ENCODE measurements at places on chromosomes 5 and 9. TPM values are rescaled to one million over a fixed set of nuclear protein-coding genes. Genes with fewer than 3 reads are reported as not detected.

Gene PLCXD3
- total RNA-seq = 2.6 TPM

Gene ENHO
- total RNA-seq = 0.61 TPM

- no peak for DNase-seq
- H3K4me1 ChIP-seq = peaks cover 14% of the 10 kb centered on the region
- no peak overlapping the region for H3K4me3 ChIP-seq
- H3K36me3 ChIP-seq = peaks cover 60% of the 10 kb centered on the region
Observed at GRCh38 chr5:131392466-131393095, 128.7 kb downstream of the CDC42SE2 start.

Gene TAF1L
- not detected for total RNA-seq

- no peaks in the 10 kb centered on the region for H3K36me3 ChIP-seq
- no peak overlapping the region for H3K4me3 ChIP-seq
- H3K4me1 ChIP-seq = no peaks in the 10 kb centered on the region
- DNase-seq = no peak
- no peak overlapping the region for H3K27ac ChIP-seq
Observed at GRCh38 chr5:90843443-90843842, 284.8 kb downstream of the ADGRV1 start.

- no peaks in the 10 kb centered on the region for H3K36me3 ChIP-seq
- no peaks in the 10 kb centered on the region for H3K27me3 ChIP-seq
- H3K4me1 ChIP-seq = no peaks in the 10 kb centered on the region
Observed at GRCh38 chr5:92560698-92561401, 1020.2 kb downstream of the NR2F1-AS1 start.

Gene NEURL1B
- total RNA-seq = 25.0 TPM

Gene CCDC192
- not detected for total RNA-seq

GRCh38 chr9:3676766-3677165 lies 151.0 kb upstream of the RFX3 start:
- H3K27ac ChIP-seq = no peak overlapping the region
- H3K4me3 ChIP-seq = no peak overlapping the region
- no peaks in the 10 kb centered on the region for H3K27me3 ChIP-seq

GRCh38 chr5:103475629-103476240 lies 86.9 kb downstream of the NUDT12 start:
- H3K4me3 ChIP-seq = no peak overlapping the region
- DNase-seq = no peak
- H3K36me3 ChIP-seq = no peaks in the 10 kb centered on the region
- no peaks in the 10 kb centered on the region for H3K27me3 ChIP-seq
- no peak overlapping the region for H3K27ac ChIP-seq

GRCh38 chr5:157214861-157215513 lies 34.3 kb downstream of the ITK start:
- H3K27ac ChIP-seq = no peak overlapping the region
- H3K27me3 ChIP-seq = no peaks in the 10 kb centered on the region
- no peaks in the 10 kb centered on the region for H3K4me1 ChIP-seq
- H3K36me3 ChIP-seq = no peaks in the 10 kb centered on the region
- H3K4me3 ChIP-seq = no peak overlapping the region

Gene SLC25A48
- total RNA-seq = not detected

Gene CLIC3
- 80.7 TPM for total RNA-seq

DNA sequence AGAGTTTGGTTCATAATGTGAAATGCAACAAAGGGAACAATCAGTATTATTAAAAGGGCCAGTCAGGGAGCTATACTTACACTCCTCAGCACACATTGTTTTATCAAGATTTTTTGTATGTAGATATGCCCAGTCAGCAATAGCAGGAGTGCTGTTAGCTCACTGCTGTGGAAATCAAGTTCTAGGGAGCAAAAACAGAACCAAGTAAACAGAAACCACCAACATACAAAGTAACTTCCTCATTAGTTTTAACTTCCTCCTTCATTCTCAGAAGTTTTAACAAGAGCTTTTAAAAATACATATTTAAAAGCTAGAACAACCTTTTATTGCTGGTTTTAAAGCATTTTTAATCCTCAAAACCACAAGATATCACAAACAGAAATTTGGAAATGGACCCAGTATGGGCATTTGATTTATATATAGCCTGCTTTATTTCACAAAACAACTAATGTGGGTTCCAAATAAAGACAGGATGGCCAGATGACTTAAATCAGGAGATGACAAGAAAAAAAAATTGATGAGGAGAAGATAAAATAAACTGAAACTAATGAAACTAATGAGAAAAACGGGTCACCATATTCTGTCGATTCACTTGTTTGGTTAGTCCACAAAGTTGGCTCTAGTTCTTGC lies 178.5 kb downstream of the ADAMTS12 start:
- H3K4me1 ChIP-seq = no peaks in the 10 kb centered on the region
- peak overlapping the region; percentile 11 for H3K27ac ChIP-seq
- DNase-seq = no peak
- H3K27me3 ChIP-seq = no peaks in the 10 kb centered on the region
- no peaks in the 10 kb centered on the region for H3K36me3 ChIP-seq

- H3K27me3 ChIP-seq = no peaks in the 10 kb centered on the region
- no peak overlapping the region for H3K27ac ChIP-seq
- no peak overlapping the region for H3K4me3 ChIP-seq
Observed at GRCh38 chr5:147216552-147217154, 18.2 kb upstream of the STK32A start.

GRCh38 chr5:45225571-45226031 lies 416.9 kb downstream of the MRPS30 start:
- H3K4me1 ChIP-seq = no peaks in the 10 kb centered on the region
- no peak overlapping the region for H3K27ac ChIP-seq
- H3K36me3 ChIP-seq = no peaks in the 10 kb centered on the region
- H3K27me3 ChIP-seq = no peaks in the 10 kb centered on the region

DNA sequence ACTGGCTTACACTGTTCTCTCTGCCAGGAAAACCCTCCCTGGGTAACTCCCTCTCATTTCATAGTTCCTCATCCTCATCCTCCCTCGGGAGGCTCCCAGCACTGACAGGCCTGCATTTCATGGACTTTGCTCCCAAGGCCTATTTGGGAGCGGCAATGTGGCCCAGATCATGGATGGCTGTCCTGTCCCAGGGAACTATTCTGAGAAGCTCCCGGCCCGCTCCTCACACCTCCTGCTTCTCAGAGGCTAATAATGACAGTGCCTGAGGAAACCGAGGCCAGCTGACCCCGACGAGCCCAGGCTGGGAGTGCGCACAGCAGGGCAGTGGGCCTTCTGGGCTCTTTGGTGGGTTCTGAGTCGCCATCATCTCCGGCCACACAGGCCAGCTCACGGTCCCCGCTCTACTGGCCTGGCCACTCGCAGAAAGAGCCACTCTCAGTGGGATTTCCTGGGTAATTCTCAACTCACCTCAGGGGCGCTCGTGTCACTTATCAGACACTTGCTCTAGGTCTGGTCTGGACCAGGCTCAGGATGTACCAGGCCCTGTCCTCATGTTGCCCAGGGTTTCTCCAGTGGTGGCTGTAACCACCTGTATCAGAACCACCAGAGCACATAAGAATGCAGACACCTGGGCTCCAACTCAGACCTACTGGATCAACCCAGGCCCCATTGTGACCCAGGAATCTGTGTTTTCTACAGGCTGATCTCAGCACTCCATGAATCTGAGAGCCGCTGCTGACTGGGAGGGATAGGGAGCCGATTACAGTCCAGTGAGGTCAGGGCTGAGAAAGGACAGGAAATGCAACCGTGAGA lies 2.0 kb upstream of the DOLPP1 start:
- DNase-seq = no peak
- H3K27ac ChIP-seq = no peak overlapping the region
- H3K4me1 ChIP-seq = peaks cover 19% of the 10 kb centered on the region
- no peaks in the 10 kb centered on the region for H3K27me3 ChIP-seq
- no peak overlapping the region for H3K4me3 ChIP-seq

Gene C9
- total RNA-seq = not detected

DNA sequence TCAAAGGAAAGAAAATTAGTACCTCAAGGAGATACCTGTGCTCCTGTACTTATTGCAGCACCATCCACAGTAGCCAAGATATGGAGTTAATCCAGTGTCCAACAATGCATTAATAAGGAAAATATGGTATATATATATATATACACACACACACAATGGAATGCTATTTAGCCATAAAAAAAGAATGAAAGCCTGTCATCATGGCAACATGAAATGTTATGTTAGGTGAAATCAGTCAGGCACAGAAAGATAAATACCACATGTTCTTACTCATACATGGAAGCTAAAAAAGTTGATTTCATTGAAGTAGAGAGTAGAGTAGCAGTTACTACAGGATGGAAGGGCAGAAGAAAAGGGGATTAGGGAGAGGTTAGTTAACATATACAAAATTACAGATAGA lies 601.5 kb downstream of the ANXA1 start:
- H3K4me1 ChIP-seq = no peaks in the 10 kb centered on the region
- no peak overlapping the region for H3K4me3 ChIP-seq
- H3K27ac ChIP-seq = no peak overlapping the region
- H3K27me3 ChIP-seq = no peaks in the 10 kb centered on the region

DNA sequence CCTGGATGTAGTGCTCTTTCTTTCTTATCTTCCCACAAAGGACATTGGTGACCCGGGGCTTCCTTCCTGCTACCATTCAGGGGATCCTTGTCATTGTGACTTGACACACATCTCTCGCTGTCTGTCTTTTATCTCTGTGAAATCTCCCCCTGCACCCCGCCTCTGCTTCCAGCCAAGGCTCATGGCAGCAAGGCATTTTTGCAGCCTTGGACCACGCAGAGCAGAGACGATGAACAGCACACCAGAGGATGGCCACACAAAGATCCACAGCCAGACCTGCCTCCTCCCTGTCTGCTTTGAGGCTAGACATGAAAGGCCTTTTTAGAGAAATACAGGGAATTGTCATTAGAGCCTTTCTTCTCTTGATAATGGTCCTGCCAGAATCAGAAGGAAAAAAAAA lies 549.1 kb downstream of the CDK5RAP2 start:
- no peak for DNase-seq
- H3K4me1 ChIP-seq = no peaks in the 10 kb centered on the region
- no peak overlapping the region for H3K4me3 ChIP-seq
- no peak overlapping the region for H3K27ac ChIP-seq

Gene PIK3R1
- 137 TPM for total RNA-seq

- H3K27ac ChIP-seq = no peak overlapping the region
- H3K4me3 ChIP-seq = no peak overlapping the region
- no peaks in the 10 kb centered on the region for H3K27me3 ChIP-seq
Observed at GRCh38 chr9:94802251-94802650, 75.8 kb downstream of the AOPEP start.

Gene SPATA31A3
- total RNA-seq = not detected

Gene EPB41L4A
- 35.2 TPM for total RNA-seq

- no peak for DNase-seq
- no peak overlapping the region for H3K4me3 ChIP-seq
- H3K4me1 ChIP-seq = no peaks in the 10 kb centered on the region
- no peak overlapping the region for H3K27ac ChIP-seq
- no peaks in the 10 kb centered on the region for H3K27me3 ChIP-seq
- H3K36me3 ChIP-seq = no peaks in the 10 kb centered on the region
Observed at GRCh38 chr9:7536310-7536939, 263.2 kb downstream of the DMAC1 start.

Gene LURAP1L
- total RNA-seq = 32.3 TPM

Gene ITK
- 8.1 TPM for total RNA-seq

DNA sequence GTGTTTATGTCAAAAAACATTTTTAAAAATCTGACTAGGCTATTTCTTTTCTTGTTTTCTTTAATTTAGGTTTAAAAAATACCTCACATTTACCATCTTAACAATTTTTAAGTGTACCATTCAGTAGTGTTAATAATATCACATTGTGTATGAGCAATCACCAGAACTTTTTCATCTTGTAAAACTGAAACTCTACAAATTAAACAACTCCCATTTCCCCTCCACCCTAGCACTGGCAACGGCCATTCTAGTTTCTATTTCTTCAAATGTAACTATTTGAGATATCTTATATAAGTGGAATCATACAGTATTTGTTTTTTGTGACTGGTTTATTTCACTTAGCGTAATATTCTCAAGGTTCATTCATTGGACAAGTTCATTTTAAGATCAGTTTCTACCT lies 27.7 kb downstream of the PLCXD3 start:
- no peaks in the 10 kb centered on the region for H3K36me3 ChIP-seq
- H3K4me3 ChIP-seq = no peak overlapping the region
- no peak overlapping the region for H3K27ac ChIP-seq
- no peaks in the 10 kb centered on the region for H3K27me3 ChIP-seq
- no peaks in the 10 kb centered on the region for H3K4me1 ChIP-seq
- no peak for DNase-seq

DNA sequence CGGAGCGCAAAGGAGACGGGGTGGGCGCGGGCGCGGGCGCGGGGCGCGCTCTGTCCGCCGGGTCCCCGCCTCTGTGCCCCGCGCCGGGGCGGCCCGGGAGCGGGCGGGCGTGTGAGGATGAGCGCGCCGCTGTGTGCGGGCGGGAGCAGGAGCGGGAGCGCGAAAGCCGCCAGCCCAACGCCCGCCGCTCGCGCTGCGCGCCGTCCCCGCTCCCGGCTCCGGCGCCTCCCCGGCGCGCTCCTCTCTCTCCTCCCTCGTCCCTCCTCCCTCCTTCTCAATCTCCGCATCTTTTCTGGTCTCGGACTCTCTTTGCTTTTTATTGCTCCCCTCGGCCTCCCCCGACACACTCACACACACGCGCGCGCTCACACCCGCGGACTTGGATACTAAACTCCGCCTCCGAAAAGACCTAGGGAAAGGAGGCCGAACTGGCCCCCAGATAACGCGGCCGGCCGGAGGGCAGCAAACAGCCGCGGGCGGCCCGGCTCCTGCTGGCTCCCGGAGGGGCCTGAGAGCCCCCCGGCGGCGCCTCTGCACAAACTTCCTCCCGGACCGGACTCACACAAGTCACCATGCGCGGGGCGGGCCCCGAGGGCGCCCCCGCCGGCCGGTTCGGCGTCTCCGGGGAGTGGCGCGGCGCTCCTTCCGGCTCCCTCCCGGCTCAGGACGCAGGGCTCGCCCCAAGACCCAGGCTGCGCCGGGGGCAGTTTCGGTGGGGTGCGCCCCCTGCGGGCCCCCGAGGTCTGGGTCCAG lies at the start of gene FIBCD1:
TSS of gene FIBCD1 (minus strand) at position 596 of the 753 bp plus-strand sequence. CDS start 640 bp downstream, outside the sequence.
- DNase-seq = no peak
- no peak within 1 kb of the TSS for H3K27ac ChIP-seq
- H3K4me1 ChIP-seq = peaks cover 17% of the 10 kb centered on the region
- no peaks in the 10 kb centered on the region for H3K36me3 ChIP-seq
- H3K27me3 ChIP-seq = peaks cover 88% of the 10 kb centered on the region

- no peak overlapping the region for H3K4me3 ChIP-seq
Observed at GRCh38 chr5:66616520-66617225, 20.5 kb downstream of the MAST4 start.

Gene IFNA6
- not detected for total RNA-seq

DNA sequence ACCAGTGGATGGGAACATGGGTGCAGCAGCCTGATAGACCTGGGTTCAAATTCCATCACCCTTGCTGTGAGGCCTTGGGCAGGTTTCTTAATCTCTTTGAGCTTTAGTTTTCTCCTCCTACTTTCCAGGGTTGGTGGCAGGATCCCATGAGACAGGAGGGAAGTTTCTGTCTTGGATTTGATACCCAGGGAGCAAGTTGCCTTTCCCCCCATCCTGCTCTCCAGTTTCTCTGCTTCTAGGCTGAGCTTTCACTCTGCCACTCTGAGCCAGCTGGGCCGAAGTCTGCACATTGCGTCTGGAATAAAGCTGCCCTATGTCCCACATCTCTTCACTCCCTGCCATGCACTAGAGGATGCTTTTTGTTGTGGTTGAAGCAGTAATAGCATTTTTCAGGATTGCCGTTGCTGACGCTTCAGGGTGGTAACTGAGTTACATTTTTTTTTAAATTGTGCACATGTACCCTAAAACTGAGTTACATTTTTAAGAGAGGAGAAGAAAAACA lies 40.5 kb upstream of the ANGPTL2 start:
- H3K27ac ChIP-seq = peak overlapping the region; percentile 11
- H3K27me3 ChIP-seq = no peaks in the 10 kb centered on the region
- no peak for DNase-seq
- no peaks in the 10 kb centered on the region for H3K36me3 ChIP-seq
- no peak overlapping the region for H3K4me3 ChIP-seq
